ENCODE measurements at places on chromosomes 2 and 18. TPM values are rescaled to one million over a fixed set of nuclear protein-coding genes. Genes with fewer than 3 reads are reported as not detected.

NRBP1 gene
- total RNA-seq = 48.8 TPM

DCDC2C gene
- total RNA-seq = not detected

CPLX4 gene
- total RNA-seq = 0.41 TPM

DTNA gene
- total RNA-seq = 140 TPM

ALPP gene
- total RNA-seq = 0.06 TPM

SNED1 gene
- 1.8 TPM for total RNA-seq

NOSTRIN gene
- 3.4 TPM for total RNA-seq

KIF5C gene
- 1.1 TPM for total RNA-seq

B3GNT7 gene
- total RNA-seq = 0.76 TPM

EFHD1 gene
- 2.8 TPM for total RNA-seq

LIPG gene
- total RNA-seq = 14.4 TPM

C2orf80 gene
- total RNA-seq = 1.6 TPM

DARS1 gene
- 58.1 TPM for total RNA-seq

ASB1 gene
- total RNA-seq = 17.9 TPM

IL36A gene
- total RNA-seq = not detected

CROCC2 gene
- total RNA-seq = 5.6 TPM

C1GALT1C1L gene
- 0.26 TPM for total RNA-seq

NEU4 gene
- total RNA-seq = 0.13 TPM

ARHGAP25 gene
- 2.1 TPM for total RNA-seq

PDE11A gene
- total RNA-seq = 1.8 TPM

SLC5A7 gene
- total RNA-seq = 116 TPM

Measured in motor neuron (in vitro differentiated cells).